ENCODE measurements at places on chromosomes 6 and 20.

GRCh38 chr6:131135244-131136020 is at the start of gene AKAP7:
AKAP7 (plus strand) TSS chr6:131135467; CDS start chr6:131135764, 297 bp downstream.
- peak; percentile 83 for DNase-seq

GRCh38 chr6:38943964-38944363 is 104.6 kb upstream of the GLP1R start:
- DNase-seq: no peak

DNA sequence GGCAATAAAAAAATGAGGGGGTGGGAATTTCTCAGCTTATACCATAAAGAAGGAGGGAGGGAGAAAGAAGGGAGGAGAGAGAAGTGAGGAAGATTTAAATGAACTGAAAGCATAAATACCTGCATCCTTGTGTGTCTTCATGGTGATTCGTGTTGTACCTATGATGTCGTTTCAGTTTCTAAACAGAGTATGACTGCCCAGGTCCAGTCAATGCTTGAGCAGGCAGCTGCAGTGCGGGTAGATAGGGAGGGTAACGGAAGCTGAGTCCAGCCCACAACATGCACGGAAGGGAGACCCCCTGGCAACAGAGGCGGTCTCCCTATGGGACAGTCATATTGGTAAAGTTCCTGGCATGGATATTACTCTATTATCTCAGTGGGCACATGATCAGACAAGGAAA is 184.5 kb downstream of the KIF16B start:
- no peak for DNase-seq

DNA sequence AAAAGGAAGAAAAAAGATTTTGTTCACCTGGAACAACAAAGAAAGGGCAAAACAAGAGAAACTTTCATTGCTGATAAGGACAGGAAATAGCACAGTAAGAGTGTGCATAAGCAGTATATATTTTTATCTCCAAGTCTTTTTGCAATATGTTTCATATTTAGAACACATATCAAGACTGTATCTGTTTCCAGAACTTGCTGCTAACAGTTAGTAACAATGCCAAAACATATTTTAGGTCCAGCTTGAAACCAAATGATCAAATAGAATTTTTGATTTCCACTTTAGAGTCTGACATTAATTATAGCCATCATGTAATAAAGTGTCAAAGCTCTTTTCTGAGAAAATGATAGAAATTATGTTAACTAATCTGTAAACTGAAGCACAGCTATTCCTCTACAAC is 143.5 kb upstream of the SUPT3H start:
- no peak for DNase-seq

DNA sequence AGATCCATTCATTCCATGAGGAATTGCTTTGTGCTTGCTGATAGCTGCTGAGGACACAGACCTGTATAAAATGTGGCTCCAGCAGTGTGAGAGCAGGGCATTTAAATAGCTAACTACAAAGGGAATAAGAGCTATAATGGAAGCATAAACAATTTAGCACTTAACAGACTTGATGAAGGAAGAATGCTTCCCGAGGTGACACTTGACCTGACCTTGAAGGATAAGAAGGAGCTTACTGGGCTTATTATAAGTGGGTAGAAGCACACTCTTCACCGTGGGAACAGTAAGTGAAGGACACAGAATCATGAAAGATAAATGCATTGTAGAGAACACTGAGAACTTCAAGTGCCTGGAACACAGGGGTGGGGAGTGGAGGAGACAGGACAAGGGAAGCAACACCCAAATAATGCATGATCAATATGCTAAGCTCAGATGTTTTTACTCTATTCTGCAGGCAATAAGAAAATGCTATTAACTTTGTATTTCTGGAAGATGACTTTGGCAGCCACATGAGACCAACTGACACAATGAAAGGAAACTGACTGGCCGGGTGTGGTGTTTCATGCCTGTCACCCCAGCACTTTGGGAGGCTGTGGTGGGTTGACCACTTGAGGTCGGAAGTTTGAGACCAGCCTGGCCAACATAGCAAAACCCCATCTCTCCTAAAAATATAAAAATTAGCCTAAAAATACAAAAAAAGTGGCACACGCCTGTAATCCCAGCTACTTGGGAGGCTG is 84.2 kb downstream of the EPB41L2 start:
- no peak for DNase-seq

DNA sequence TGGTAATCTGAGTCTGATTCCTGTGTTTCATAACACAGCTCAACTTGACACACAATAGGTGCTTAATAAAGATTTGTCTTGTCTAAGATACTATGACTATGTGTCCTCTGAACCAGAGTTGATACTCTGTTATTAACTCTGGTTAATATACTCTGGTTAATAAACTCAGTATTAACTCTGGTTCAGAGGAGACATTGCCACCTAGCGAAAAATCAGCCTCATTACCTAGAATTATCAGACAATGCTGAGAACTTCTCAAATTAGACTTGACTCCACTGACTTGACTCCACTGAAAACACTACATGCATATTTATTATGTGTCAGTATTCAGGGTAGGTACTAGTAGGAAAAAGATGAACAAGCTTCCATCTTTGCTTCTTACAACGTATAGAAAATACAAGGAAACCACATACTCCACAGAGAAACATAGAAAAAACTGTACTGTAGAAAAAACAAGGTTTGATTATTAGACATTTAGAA is 73.9 kb downstream of the AHI1 start:
- no peak for DNase-seq

- no peak for DNase-seq
These were observed 8.9 kb downstream of the KCNK15 start for GRCh38 chr20:44754554-44754953.

DNA sequence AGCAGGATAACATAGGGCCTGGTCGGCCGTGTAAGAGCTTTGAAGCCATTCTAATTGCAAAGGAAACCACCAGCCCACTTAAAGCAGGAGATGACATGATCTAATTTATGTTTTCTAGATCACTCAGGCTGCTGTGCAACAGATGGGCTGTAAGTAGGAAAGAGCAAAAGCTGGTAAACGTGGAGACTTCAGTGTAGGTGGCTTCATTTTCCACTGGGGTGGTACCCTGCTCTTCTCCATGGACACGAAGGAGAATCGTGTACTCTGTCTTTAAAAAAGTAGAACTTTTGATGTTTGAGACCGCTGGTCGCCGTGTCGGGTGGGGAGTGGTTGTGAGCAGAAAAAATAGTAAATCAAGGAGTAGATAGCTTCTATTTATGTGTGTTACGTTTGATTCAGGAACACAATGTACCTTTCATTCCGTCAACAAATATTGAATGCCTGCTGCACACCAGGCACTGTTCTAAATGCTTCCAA is 6.4 kb downstream of the CASS4 start:
- DNase-seq: no peak

DNA sequence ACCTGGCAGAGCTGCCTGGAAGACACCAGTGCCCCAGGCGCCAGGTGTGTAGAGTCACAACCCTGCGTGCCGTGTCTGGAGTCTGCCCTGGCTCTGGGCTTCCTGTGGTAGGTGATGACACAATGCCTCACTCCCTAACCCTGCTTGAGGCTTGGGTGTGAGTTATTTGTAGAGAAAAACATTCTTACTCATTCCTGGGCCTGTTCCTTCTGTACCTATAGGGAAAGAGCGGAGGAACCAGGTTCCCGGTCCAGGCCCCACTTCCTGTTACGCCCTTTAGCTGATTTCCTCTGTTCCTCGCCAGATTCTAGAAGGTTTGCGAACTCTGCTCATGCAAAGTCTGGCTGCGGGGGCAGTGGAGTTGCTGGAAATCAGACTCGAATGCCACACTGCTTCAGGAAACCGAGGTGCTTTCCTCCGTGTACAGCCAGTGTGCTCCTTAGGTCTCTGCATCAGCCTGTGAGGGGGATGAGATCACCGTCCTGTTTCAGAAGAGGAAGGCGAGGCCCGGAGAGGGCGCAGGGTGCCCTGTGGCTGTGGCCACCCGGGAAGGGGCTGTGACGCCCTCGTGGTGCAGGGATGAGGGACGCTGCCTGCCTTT is 67.1 kb upstream of the DUSP22 start:
- peak; percentile 54 for DNase-seq

DNA sequence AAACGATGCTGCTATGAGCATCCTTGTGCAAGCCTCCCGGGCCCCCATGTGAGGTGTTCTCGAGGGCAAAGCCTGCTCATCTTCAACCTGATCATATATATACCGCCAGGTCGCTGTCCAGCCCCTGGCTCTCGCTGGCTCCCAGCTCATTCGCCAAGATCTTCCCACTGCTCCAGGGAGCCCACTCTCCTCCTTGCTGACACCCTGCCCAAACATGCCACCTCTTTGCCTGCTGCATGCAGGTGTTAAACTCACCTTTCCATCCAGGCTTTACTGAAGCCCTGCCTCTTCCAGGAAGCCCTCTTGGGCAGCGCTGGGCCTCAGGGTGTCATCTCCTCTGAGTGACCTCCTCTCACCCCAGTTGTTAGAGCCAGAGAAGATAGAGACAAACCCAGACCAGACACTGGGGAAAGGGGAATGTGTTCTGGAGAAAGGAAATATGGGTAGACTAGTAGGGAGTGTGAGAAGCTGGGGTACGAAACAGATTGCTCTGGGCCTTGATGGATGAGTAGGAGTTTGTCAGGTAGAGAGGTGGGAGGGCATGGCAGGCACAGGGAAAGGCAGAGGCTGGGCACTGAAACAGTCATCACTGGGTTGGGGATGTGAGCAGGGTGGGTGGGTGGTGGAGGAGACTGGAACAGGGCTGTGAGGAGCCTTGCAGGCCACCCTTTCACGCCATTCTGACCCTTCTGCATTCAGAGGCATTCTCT is 1.2 kb upstream of the DLGAP4 start:
- no peak for DNase-seq

DNA sequence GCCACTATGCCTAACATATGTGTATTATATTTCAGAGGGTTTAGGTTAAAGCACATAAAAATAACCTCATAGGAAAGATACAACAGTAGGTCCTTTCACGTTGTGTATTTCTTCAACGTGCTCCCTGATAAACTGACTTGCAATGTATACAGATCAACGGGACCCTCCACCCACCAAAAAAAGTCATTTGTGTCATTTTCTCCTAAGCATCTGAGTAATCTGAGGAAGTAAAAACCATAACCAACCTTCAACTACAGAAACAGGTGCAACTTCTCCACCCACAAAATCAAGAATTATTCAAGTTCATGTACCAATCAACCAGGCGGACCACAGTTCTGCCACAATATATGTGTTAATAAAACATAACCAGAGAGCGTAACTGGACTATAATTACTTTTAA is 54.9 kb upstream of the NHSL1 start:
- DNase-seq: no peak

Measured in stimulated activated effector memory CD8-positive, alpha-beta T cell treated with anti-CD3 and anti-CD28 coated beads, Interleukin-12 subunit alpha, Interleukin-12 subunit beta, amount 100 ng/mL, for 72 hours (primary cell).